CD4-positive, alpha-beta T cell (primary cell): ENCODE measurements at places on chromosomes 16 and 17.

DNA sequence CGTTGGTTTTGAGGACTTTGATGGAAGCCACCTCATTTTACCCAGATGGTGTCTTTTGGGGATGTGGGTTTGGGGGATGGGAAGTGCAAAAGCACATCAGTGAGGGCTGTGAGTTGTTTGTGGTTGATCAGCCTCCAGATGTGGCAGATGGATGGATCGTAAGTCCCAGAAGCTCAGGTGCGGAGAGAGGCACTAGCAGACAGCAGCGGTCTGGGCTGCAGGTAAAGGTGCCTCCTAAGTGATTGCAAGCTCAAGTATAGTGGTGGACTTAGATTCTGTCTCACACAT is 18.0 kb downstream of the HS3ST3B1 start:
- no peaks in the 10 kb centered on the region for H3K27me3 ChIP-seq
- H3K4me1 ChIP-seq = peaks cover 65% of the 10 kb centered on the region
- peaks cover 13% of the 10 kb centered on the region for H3K36me3 ChIP-seq

DNA sequence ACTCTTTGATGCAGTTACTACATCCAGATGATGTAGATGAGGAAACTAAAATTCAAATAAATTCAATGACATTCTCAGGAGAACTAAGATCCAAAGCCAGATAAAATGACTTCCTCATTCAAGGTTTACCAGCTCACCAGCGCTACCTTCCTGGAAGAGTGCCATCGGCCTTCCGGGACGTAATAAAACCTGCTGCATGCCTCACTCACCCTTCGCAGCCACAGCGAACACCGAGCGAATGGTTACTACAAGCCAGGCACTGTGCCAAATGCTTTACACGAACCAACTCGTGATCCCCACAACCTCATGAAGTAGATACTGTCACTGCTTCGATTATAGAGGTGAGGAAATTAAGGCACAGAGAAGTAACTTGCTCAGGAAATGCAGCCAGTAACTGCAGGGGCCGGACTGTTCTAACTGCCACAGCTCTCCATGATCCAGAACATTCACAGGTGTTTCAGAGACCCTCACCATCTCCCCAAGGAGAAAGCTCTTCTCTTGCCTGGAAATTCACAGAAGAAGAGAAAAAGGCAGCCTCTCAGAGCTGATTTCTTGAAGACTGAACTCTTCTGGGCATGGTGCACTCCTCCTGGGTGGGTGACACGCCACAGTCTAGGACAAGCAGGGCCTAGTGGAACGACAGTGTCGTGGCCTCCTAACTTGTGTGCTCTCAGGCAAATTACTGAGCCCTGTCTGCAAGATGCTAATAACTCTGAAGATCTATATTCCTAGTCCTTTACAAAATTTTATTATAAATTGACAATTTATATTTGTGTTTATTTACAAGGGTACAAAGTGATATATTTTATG is 46.8 kb downstream of the HIC1 start:
- no peak overlapping the region for H3K4me3 ChIP-seq
- H3K27ac ChIP-seq = peak overlapping the region; percentile 24

DNA sequence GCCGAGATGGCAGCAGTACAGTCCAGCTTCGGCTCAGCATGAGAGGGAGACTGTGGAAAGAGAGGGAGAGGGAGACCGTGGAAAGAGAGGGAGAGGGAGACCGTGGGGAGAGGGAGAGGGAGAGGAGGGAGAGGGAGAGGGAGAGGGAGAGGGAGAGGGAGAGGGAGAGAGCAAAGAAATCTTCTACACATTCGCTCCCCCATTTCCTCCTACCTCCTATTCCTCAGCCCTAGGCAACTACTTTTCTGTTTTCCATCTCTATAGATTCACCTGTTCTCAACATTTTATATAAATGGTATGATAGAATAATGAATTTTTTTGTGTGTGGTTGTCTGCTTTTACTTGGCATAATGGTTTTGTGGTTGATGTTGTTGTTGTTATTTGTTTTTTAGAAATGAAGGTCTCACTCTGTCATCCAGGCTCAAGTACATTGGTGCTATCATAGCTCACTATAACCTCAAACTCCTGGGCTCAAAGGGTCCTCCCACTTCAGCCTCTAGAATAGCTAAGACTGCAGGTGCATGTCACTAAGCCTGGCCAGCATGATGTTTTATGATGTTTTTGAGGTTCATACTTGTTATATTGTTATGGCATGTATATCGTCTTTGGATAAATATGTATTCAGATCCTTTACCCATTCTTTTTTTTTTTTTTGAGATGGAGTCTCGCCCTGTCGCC is 6.0 kb upstream of the PRPF8 start:
- H3K4me1 ChIP-seq = no peaks in the 10 kb centered on the region
- no peak overlapping the region for H3K4me3 ChIP-seq
- no peak overlapping the region for H3K27ac ChIP-seq
- no peaks in the 10 kb centered on the region for H3K27me3 ChIP-seq
- no peaks in the 10 kb centered on the region for H3K36me3 ChIP-seq
- DNase-seq = no peak

- no peaks in the 10 kb centered on the region for H3K4me1 ChIP-seq
- H3K4me3 ChIP-seq = no peak overlapping the region
- peaks cover 14% of the 10 kb centered on the region for H3K27me3 ChIP-seq
- no peaks in the 10 kb centered on the region for H3K36me3 ChIP-seq
Measured at GRCh38 chr16:85699628-85700027, 10.9 kb upstream of the GINS2 start.

- H3K4me1 ChIP-seq = no peaks in the 10 kb centered on the region
- no peak for DNase-seq
- H3K27me3 ChIP-seq = no peaks in the 10 kb centered on the region
- no peak overlapping the region for H3K27ac ChIP-seq
Measured at GRCh38 chr16:64541621-64542020, 580.2 kb downstream of the CDH11 start.

- H3K4me1 ChIP-seq = no peaks in the 10 kb centered on the region
- H3K36me3 ChIP-seq = no peaks in the 10 kb centered on the region
- no peaks in the 10 kb centered on the region for H3K27me3 ChIP-seq
- no peak for DNase-seq
Measured at GRCh38 chr16:35492225-35492624, 2032.8 kb downstream of the TP53TG3F start.

DNA sequence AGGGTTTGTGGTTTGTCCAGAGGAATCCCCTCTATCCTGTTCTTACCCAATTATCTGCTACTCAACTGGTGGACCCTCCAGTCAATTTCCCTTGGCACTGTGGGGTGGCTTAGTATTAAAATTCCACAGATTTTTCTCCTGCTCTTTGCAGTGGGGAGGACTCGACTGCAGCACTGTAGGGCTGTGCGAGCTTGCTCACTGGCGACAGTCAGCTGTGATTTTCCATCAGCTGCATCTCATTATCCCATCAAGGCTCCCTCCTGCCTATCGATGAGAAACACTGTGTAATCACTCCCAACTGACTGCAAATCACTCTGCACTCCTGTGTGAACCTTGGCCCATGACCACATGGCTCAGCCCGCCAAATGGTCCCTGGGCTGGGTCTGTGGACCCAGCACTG is 90.5 kb upstream of the MAF start:
- no peak for DNase-seq
- H3K4me1 ChIP-seq = no peaks in the 10 kb centered on the region
- no peak overlapping the region for H3K4me3 ChIP-seq

GRCh38 chr16:66502020-66502913 is 47.7 kb downstream of the TK2 start:
- H3K4me1 ChIP-seq = no peaks in the 10 kb centered on the region
- H3K27me3 ChIP-seq = no peaks in the 10 kb centered on the region
- no peaks in the 10 kb centered on the region for H3K36me3 ChIP-seq

DNA sequence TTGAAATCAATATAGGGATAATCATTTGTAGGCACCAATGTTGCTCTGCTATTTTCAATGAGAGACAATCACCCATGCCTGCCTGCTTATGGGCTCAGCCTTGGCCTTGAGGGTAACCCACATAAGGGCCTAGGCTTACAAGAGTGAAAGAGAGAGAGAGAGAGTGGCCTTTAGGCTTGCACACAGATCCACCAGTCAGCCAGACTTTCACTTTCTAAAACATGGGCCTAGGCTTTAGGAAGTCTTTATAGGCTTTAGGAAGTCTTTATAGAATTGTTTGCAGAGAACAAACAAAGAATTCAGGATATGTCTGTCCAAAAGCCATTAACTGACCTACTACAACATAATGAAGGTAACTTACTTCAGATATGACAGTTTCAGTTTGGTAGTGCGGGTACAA is 3.4 kb downstream of the ABCA9 start:
- no peak overlapping the region for H3K27ac ChIP-seq
- H3K4me1 ChIP-seq = no peaks in the 10 kb centered on the region
- no peaks in the 10 kb centered on the region for H3K27me3 ChIP-seq
- no peaks in the 10 kb centered on the region for H3K36me3 ChIP-seq
- DNase-seq = no peak
